ENCODE measurements at places on chromosomes 1 and 21.

DNA sequence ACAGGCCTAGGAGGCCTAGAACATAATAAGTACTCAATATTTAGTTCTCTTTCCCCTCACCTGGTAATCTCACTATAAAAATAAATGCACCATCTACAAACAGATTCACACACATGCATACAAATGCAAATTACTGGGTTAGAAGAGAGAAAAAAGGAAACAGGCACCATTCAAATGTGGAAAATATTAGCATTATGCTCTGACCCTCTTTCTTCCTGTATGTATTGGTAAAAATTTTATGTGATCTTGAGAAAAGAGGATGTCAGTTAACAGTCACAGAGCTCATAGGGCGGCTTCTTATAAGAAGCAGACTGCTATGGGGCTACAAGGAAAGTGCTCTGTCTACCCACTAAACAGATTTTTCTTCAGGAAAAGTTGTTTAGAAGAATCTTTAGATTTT, 565.4 kb downstream of the LMO4 start:
- no peak for DNase-seq

GRCh38 chr1:91765293-91765692, 120.7 kb downstream of the TGFBR3 start:
- no peak for DNase-seq

- DNase-seq = no peak
These were observed 81.6 kb upstream of the AK4 start for GRCh38 chr1:65066419-65066765.

DNA sequence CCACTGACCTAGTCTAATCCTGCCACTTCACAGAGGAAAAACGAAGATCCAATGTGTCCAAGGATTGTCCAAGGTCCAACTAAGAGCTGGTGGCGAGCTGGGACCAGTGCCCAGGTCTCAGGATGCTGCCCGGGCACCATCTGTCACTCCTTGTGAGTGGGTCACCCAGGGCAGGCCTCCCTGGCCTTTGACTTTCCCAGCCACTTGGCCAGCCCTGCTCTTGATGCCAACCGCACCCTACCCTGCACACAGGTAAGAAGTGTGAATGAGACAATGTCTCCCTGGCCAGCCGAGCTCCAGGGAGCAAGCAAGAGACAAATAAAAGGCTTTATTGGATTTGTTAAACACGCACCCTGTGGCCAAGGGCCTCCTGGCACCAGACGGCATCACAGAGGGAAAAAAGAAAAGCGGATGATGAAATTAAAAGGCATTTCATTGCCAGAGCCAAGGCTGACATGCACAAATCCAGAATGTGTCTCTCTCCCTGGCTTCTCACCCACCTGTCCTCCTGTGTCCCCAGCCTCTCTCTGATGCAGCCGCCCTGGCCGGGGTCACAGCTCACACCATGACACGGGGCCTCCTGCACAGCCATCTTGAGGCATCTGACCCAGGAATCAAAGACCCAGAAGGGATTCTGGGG, 72.8 kb downstream of the CAMK2N1 start:
- no peak for DNase-seq

DNA sequence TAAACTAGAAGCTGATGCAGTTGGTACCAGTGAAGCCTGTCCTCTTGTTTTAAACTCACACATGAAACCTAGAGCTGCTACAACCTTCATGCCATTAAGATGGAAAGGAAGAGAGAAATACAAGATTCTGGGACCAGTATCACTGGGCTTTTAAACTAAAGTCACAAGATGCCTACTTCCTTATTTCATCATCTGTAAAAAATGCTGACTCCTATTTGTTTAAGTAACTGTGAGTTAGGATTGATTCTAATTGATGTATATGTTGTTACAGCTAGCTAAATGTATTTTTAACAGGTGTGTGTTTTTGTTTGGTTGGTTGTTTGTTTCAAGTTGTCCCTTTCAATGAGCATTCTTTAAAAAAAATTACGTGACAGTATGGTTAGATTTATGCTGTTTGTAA, 833.3 kb upstream of the PRMT6 start:
- no peak for DNase-seq

DNA sequence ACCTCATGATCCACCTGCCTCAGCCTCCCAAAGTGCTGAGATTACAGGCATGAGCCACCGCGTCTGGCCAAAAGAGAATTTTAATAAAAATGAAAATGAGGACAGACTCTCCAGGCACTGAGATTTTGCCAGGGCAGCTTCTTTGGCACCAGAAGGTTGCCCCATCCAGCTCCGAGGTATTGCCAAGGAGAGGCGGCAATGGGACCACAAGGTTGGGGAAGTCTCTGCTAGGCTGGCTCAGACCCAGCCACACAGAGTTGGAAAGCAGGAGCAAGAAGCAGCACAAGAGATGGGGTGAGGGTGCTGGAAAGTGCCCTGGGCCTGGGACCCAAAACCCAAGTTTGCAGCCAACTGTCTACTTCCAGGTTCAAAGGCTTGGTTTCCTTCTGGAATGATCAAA, 200.9 kb downstream of the HHIPL2 start:
- no peak for DNase-seq

DNA sequence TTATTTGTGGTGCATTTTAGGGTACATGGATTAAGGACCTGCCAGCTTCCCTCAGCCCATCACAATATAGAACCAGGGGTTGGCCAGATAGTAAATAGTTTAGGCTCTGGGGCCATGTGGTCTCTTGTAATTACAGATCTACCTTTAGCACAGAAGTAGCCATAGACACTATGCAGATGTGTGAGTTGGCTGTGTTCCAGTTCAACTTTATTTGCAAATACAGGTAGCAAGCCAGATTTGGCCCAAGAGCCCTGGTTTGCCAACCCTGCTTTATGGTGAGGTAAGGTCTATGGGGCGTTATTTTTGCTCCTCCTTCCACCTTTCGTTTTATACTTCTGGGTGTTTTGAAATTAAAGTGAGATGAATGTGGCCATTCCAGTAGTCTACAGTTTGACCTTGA, 48.7 kb downstream of the MRPS6 start:
- no peak for DNase-seq

GRCh38 chr1:40877698-40878097, 15.5 kb upstream of the CITED4 start:
- DNase-seq = no peak

- DNase-seq = no peak
These were observed 174.5 kb upstream of the POU3F1 start for GRCh38 chr1:38221006-38221649.

DNA sequence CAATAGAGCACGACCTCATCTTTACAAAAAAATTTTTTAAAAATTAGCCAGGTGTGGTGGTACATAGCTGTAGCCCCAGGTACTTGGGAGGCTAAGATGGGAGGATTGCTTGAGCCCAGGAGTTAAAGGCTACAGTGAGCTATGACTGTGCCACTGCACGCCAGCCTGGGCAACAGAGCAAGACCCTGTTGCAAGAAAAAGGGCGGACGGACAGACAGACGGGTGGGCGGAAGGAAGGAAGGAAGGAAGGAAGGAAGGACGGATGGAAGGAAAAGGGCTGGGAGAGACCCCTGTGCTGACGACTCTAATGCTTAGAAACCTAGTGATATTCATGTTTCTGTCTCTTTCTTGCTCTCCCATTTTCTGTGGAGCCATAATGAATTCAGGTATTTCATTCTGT, 14.4 kb downstream of the PI4KB start:
- DNase-seq = no peak

- DNase-seq = no peak
These were observed 98.1 kb downstream of the ADSS2 start for GRCh38 chr1:244353551-244354091.

All from activated naive CD8-positive, alpha-beta T cell treated with anti-CD3 and anti-CD28 coated beads, Interleukin-2, amount 50 U/mL, for 16 hours (primary cell).